ENCODE measurements at places on chromosomes 12 and 14.

DNA sequence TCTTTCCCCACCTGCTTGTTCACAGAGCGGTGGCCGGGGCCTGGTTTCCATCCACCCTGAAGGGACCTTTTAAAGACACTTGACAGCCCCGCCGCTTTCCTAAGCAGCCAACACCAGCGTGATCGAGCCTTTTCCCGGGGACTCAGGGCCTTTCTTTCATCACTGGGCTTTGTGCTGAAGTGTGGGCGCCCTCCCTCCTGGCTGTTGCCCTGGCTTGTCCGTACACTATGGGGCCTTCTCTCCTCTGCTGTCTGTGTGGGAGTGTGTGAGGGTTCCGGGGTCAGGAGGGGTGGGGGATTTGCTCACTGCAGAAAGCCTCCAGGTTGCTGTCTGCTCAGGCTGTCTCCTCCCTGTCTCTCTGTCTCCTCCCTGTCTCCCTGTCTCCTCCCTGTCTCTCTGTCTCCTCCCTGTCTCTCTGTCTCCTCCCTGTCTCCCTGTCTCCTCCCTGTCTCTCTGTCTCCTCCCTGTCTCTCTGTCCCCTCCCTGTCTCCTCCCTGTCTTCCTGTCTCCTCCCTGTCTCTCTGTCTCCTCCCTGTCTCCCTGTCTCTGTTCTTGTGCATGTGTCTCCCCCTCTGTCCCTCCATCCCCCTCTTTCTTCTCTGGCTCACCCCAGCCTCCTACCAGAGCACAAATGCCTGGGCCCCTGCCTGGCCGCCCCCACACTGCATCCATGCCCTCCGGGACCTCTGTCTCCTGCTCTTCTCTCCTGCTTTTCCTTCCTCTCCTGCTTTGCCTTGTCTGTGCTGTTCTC, 64.7 kb downstream of the CCDC92 start:
- DNase-seq, result no peak

DNA sequence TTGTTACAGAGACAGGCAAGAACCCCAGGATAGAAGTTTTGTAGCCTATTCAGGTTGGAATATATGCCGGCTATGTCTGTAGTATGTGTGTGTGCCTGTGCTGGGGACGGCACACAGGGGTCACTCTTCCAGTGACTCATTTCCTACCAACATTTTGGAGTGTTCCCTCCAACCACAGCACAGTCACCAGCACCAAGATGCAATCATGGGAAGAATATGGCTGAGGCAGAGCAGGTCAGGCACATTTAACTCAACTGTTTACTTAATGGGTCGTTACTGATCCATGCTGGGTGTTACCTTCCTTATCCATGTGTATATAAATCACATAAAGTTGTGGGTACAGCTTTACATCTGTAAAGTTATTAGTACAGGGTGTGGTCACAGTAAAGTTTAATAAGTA, 178.3 kb downstream of the PRKD1 start:
- DNase-seq, result no peak

GRCh38 chr12:78792052-78792698, 72.4 kb upstream of the SYT1 start:
- DNase-seq, result no peak

GRCh38 chr12:18345021-18345735, 83.9 kb downstream of the PIK3C2G start:
- no peak for DNase-seq

DNA sequence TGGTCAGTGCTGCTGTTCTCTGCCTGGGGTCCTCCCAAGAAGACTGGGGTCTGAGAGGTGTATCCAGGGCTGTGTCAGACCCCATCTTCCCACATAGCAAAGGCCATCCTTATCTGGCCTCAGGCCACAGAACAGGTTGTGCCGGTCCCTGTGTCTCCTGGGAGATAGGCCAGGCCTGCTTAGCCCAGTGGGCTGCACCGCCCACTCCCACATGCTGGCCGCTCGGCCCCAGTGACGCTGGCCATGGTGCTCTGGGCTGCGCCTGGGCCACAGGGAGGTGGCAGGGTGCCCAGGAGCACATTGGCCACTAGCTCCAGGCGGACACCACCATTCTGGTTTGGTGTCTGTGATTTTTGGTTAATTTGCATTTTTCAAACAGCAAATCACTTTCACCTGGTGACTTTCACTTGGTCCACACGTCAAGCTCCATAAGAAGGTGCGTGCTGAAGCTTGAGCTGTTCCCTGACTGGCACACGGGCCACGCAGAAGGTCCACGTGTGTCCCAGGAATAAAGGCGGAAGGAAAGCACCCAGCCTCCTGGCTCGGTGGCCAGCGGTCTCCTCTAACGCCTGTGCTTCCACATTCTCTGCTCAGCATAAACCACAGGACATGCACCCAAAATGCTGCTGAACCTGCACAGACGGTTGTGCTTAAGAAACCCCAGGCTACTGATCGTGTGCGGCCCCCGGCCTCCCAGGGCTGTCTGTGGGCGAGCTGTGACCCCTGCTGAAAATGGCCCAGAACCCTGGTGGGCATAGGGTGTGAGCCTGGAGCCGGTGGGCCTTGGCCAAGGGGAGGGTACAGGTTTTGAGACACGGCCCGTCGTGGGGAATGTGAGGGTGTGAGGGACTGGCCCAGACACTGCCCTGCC, 4.6 kb downstream of the FBRSL1 start:
- no peak for DNase-seq

- DNase-seq, result no peak
These were observed 88.9 kb downstream of the ESRRB start for GRCh38 chr14:76464856-76465255.

GRCh38 chr12:95718772-95719171, 71.8 kb downstream of the NTN4 start:
- no peak for DNase-seq

- no peak for DNase-seq
These were observed 119.6 kb downstream of the SYNE2 start for GRCh38 chr14:63972323-63972932.

DNA sequence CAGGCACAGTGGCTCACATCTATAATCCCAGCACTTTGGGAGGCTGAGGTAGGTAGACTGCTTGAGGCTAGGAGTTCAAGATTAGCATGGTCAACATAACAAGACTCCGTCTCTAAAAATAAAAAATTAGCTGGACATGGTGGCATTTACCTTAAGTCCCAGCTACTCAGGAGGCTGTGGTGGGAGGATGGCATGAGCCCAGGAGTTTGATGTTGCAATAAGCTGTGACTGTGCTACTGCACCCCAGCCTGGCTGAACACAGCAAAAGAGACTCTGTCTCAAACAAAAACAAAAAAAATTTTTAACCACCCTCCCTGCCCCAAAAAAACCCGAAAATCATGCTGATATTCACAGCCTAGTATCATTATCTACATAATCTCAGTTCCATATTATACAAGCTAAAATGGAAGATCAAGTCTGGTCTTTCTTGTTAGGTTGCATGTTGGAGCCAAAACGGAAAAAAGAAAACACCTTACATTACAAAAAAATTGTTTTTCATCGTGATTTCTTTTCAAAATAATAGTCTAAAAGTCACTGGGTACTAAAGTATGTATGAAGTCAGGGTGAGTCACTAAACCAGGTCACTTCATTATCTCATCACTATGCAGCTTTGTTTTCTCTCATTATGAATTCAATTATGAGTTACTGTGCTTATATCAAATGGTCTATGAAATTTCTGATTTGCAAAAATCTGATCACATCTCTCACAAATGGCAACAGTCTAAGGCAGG, 13.8 kb downstream of the GXYLT1 start:
- no peak for DNase-seq

GRCh38 chr14:96959992-96960391, 162.8 kb downstream of the VRK1 start:
- DNase-seq, result no peak

GRCh38 chr12:31297572-31298514, 28.1 kb downstream of the SINHCAF start:
- DNase-seq, result no peak

- no peak for DNase-seq
These were observed 49.7 kb downstream of the DAAM1 start for GRCh38 chr14:59238216-59238615.

DNA sequence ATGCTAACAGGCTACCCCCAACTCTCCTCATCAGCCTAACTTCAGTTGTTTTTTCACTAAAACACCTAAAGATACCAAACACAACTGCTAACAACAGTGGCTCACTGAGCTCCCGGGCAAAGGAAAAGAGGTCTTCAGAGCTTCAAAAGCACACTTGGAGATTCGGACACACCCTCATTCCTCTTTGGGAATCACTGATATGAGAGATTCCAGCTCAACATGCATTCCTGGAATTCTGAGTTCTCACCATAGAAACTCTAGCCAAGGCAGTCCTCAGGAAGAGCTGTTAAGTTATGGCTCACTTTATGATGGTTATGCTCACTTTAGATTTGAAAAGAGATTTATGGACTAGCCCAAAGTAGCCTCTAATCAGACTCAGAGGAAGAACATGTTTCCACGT, 40.1 kb downstream of the STXBP6 start:
- DNase-seq, result no peak

DNA sequence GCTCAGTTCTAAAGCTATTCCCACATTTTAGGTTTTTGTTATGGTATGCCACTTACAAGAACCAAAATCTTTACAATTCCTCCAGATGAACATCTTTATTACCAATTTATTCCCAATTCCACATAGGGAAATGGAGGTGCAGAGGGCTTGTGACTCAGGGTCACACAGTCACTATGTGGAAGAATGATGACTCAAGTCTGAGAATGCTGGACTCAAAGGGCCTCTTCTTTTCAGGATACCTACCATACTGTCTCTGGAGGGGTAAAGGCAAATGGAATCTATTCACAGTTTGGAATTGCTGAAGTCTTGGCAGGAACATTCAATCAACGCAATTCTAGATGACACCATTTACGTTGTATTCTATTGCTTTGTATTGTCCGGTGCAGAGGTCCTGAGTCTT, 48.2 kb upstream of the MANSC4 start:
- DNase-seq, result no peak

- no peak for DNase-seq
These were observed 51.2 kb downstream of the DRAM1 start for GRCh38 chr12:101928556-101928955.

GRCh38 chr12:60165781-60166180, 570.0 kb downstream of the SLC16A7 start:
- no peak for DNase-seq

DNA sequence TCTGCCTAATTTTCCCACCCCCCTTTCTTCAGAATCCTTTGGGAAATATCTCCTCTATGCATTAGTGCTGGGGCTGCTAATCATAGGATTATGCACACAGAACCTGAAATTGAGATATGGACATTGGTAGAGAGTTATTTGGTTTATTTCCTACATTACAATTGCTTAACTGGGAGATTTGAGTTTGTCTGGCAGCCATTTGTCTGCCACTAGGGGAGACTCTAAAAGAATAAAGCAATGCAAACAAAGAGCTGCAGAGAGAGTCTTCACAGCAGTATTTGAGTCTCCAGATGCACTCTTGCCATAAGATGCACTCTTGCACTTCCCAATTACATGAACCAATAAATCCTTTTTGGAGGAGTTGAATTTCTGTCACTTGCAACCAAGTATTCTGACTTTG, 12.0 kb upstream of the PCNX4 start:
- no peak for DNase-seq

DNA sequence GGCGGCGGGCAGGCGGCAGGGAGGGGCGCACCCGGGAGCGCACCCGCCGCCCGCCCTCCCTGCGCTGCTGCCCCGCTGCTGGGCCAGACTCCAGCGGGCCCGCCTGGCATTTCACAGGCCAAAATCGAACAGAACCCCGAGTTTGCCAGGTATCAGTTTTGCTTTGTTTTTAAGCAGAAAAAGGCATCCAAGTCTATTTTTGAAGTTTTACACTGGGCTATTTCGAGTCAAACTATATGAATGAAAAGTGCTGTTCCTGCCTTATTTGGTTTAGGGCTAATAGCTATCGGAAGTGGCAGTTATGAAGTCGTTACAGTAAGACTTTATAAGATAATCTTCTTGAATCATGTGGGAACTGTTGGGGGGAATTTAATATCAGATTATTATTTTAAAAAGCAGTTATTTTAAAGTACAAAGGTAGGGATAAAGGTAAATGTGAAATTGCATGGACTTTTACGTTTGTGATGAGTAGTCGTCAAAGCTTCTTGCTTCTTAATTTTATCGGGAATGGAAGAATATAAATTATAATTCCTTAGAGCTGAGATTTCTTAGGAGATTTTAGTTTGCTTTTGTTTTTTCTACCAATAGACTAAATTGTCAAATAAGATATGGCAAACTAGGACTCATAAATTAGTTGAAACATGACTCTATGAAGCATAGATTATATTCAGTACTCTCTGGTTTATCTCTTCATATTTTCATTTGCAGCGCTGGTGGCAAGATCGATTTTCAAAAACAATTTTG, 1.1 kb downstream of the MSRB3 start:
- DNase-seq, result no peak

- no peak for DNase-seq
These were observed 46.9 kb downstream of the CYP46A1 start for GRCh38 chr14:99730876-99731546.

- DNase-seq, result no peak
These were observed 26.0 kb downstream of the COQ6 start for GRCh38 chr14:73976125-73976524.

- DNase-seq, result no peak
These were observed 164.4 kb downstream of the FBXL14 start for GRCh38 chr12:1429980-1430379.

GRCh38 chr12:56158926-56159461, 835 bp downstream of the MYL6 start:
- no peak for DNase-seq

- no peak for DNase-seq
These were observed 397.1 kb downstream of the EGLN3 start for GRCh38 chr14:33553706-33554278.

DNA sequence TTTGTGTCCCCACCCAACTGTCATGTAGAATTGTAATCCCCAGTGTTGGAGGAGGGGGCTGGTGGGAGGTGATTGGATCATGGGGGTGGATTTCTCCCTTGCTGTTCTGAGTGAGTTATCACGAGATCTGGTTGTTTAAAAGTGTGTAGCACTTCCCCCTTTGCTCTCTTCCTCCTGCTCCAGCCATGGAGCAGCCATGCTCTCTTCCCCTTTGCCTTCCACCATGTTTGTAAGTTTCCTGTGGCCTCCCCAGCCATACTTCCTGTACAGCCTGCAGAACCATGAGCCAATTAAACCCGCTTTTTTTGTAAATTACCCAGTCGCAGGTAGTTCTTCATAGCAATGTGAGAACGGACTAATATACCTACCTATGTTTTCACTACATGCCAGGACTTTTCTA, 2.6 kb upstream of the POC1B start:
- DNase-seq, result no peak

DNA sequence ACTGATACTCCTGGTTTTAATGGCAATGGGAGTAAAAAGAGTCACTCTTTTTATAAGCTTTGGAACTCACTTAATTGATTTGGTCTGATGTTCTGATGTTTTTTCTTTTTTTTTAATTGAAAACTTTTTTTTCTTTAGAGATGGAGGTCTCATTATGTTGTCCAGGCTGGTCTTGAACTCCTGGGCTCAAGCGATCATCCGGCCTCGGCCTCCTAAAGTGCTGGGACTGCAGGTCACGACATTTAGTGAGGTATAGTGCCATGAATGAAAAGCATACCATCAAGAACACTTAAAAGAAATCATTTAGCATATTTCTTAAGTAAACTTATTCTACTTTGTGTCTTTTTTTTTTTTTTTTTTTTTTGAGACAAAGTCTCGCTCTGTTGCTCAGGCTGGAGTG, 12.7 kb upstream of the EID3 start:
- DNase-seq, result no peak

GRCh38 chr14:35277179-35277578, 15.0 kb upstream of the PSMA6 start:
- DNase-seq, result no peak

- DNase-seq, result no peak
These were observed 68.6 kb downstream of the MIA2 start for GRCh38 chr14:39302124-39302810.

GRCh38 chr12:14956024-14956891, 5.1 kb downstream of the ARHGDIB start:
- DNase-seq, result no peak

- DNase-seq, result no peak
These were observed 22.6 kb downstream of the GPHB5 start for GRCh38 chr14:63296060-63296563.
